ENCODE measurements at places on chromosomes 3 and 15.

GRCh38 chr3:171121801-171122200 lies 95.3 kb upstream of the SLC2A2 start:
- DNase-seq: no peak

- peak; percentile 78 for DNase-seq
These were observed 20.3 kb downstream of the PPCDC start for GRCh38 chr15:75043509-75044257.

- no peak for DNase-seq
These were observed 940 bp upstream of the ACY1 start for GRCh38 chr3:51982352-51982837.

GRCh38 chr3:56144805-56145204 lies 323.5 kb downstream of the ERC2 start:
- no peak for DNase-seq

GRCh38 chr15:36814708-36815107 lies 235.3 kb downstream of the CDIN1 start:
- DNase-seq: no peak

DNA sequence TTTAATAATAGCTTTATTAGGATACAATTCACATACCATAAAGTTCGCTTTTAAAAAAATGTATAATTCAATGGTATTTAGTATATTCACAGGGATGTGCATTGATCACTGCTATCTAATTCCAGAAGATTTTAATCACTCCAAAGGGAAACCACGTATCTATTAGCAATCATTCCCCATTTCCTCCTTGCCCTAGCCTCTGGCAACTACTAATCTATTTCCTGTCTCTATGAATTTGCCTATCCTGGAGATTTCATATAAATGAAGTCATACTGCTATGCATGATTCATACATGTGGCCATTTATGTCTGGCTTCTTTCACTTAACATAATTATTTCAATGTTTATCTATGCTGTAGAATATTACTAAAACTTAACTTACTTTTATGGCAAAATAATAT lies 32.0 kb upstream of the CASR start:
- no peak for DNase-seq

DNA sequence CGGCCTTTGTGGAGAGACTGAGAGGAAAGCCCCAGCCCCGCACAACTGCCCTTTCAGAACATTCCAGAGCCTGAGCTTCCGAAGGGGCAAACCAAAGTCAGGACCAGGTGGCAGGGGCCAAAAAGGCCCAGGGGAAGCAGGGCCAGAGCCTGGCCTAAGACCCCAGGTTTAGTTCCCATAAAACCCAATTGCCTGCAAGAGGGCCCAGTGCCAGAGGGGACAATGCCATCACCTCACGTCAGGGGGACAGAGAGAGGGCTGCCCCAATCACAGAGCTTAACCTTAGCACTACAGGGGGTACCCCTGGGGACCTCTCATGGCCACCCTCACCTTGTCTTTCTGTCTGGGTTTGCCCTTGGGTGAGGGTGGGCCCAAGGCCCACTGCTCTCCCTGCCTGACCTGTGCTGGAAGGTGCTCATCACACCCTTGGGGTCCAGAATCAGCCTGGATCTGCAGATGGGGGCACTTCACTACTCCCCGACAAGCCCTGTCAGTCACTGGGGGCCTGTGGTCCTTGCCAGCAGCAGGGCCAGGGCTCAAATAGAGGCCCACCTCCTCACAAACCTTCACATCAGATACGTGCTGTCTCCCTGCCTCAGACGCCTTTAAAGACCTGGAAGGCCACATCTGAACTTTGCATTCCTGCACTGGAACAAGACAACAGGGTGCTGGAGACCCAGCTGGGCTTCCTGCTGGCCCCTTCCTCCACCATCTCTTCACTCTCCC lies 3.8 kb downstream of the CALML4 start:
- DNase-seq: no peak

- DNase-seq: no peak
These were observed 109.4 kb downstream of the ATP8B4 start for GRCh38 chr15:50009634-50010033.

All from amygdala (tissue), 56 donors.